ENCODE measurements at places on chromosomes 2 and 18.

DNA sequence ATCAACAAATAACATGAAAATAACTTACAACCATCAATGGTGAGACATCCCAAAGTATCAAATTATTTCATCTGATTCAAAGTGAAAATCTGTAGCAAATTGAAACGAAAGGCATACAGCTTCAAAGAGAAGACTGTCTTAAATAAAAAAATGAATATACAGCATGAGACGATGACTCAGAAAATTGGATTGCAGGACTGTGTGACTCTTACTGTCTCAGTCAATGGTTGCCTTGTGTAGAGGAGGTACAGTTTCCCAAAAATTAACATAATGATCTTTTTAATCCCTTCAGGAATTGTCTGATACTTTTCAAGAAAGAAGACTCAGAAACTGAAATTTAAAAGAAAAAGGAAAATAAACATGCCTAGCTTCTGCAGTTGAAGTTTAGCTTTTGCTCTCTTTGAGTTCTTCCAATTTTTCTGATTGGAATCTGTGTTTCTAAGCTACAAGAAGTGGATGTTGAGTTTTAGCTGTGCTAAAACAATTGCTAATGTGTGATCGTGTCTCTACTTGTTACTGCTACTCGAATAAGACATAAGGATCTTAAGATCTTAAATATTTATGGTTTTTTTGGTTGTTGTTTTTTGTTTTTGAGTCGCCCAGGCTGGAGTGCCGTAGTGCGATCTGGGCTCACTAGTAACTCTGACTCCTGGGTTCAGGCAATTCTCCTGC, 41.1 kb upstream of the EPB41L3 start:
- no peak for DNase-seq

GRCh38 chr18:5155218-5155906, 41.7 kb downstream of the AKAIN1 start:
- DNase-seq: no peak

GRCh38 chr2:126963390-126963789, 64.7 kb downstream of the TEX51 start:
- no peak for DNase-seq

GRCh38 chr2:151423760-151424159, 14.1 kb downstream of the RIF1 start:
- DNase-seq: no peak

DNA sequence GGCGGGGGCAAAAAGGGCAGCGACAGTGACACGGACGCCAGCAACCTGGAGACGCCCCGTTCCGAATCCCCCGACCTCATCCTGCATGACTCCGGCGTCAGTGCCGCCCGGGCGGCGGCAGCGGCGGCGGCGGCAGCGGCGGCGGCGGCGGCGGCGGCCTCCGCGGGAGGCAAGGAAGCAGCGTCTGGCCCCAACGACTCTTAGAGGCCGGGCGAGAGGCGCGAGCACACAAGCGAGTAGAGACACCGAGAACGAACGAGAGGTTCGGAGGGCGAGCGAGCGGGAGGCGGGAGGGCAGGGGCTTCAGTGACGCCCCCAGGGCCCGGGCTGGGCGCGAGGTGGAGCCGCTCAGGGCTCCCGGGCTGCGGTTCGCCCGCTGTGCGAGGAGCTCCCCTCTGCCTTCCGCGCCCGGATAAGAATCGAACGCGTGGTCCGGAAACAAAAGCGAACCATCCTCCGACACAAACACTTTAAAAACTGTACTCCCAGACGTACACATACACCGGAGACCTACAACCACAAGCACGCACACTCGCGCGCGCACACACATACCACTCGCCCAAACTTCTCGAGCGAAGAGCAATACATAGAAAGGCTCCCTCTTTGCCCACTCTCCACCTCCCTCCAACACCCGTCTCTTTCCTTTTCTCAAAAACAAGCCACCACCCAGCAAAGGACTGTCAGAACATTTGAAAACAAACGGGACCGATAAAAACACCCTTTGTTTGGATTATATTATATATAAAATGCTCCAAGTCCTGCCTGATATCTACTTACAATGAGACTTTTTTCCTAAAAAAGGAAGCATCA, 2.8 kb downstream of the SP9 start:
- peak; percentile 43 for DNase-seq

DNA sequence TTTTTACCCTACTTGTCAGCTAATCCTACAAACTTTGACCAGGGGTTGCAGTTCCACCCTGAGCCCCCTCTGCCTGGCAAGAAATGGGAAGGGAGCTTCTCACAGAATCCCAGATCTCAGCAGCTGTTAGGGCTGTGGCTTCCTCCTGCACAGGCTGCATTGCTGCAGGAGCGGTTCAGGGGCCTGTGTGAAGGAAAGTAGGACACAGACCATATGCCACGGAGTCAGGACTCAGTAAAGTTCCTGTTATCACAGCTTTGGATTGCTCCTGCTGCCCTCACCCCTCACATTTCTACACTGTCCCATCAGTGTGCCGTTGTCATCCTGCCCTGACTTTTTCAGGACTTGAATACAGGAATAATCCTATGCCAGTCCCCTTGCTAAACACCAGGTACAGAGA, 62.8 kb upstream of the SP3 start:
- DNase-seq: no peak

DNA sequence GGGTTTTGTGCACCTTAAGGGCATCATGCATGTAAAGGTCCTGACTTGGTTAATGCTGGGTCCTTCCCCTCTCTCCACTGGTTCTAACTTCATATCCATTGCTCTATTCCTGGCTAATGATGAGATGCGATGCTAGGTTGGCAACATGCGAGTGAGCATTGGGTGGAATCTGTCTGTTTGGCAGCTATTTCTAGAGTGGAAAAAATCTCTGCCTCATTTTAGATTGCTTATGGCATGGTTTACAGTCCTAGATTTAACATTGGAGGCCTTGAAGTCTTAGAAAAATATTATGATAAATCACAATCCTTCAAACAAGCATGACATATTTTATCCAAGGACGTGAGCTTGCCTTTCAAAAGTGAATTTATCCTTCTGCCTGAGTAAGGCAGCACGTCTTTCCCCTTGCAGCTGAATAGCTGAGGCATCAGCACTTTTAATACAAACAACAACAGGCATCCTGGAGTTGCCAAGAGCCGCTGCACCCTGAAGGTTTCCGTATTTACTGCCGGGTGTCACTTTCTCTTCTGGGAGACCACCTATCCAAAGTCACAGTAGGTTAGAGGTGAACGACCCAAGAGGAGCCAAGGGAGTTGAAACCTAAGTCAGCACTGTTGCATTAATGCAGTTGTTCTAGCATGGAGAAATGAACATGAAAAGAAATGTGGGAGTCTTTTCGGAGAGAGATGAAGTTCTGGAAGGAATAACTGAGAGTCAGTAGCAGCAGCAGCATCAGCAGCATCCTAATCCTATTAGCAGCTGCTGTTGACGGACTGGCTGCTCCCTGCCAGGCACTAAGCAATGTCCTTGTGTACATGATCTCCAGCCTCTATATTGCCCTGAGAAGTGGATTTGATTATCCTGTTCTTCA, 78.4 kb downstream of the MAPK4 start:
- DNase-seq: no peak

GRCh38 chr18:61443081-61443725, 110.0 kb downstream of the CDH20 start:
- DNase-seq: no peak

DNA sequence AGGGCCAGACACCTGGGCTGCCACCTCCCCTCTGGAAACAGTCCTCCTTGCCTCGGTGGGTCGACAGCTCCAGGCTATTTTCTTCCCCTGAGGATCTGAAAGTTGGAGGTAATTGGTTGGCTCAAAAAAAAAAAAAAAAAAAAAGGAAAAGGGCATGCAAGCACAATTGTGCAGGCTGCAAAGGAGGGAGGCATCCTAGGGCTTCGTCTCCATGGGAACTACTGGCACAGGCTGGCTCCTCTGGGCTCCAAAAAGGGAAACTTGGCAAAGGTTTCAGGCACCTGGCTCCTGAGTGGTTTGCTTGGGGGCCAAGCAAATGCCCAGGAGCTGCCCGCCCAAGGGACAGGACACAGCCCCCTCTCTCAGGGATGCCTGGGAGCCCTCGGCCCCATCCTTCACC, 1.1 kb upstream of the KCNIP3 start:
- peak; percentile 87 for DNase-seq

- DNase-seq: no peak
Observed at GRCh38 chr2:71551631-71551915, 98.2 kb downstream of the DYSF start.

GRCh38 chr2:33022989-33023727, 76.4 kb downstream of the LTBP1 start:
- no peak for DNase-seq

- DNase-seq: no peak
Observed at GRCh38 chr2:180722551-180723239, 257.7 kb upstream of the UBE2E3 start.

DNA sequence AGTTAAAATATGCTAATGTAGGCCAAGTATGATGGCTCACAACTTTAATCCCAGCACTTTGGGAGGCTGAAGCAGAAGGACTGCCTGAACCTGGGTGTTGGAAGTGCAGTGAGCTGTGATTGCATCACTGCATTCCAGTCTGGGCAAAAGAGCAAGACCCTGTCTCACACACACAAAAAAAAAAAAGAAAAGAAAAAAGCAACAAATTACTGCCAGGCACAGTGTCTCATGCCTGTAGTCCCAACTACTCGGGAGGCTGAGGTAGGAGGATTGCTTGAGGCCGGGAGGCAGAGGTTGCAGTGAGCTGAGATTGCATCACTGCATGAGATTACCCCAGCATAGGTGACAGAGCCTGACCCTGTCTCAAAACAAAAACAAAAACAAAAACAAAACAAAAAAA, 110.6 kb downstream of the PRELID3A start:
- no peak for DNase-seq

GRCh38 chr2:69985688-69986087, 24.3 kb upstream of the ASPRV1 start:
- DNase-seq: no peak

DNA sequence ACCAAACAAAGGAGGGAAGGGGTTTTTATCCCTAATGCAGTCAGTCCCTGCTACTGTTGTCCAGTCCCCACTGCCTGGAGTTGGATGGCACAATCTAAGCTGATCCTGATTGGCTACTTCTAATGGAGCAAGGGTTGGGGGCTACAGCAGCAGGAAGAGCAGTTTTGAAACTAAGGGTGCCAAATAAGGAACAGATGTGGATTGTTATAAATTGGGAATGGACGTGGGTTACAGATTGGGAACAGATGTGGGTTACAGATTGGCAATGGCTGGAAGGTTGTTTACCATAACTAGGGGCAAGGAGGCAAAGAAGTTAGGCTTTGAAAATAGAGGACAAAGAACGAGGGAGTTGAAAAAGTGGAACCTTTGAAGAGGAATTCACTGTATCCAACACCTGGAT, 16.0 kb upstream of the PROM2 start:
- DNase-seq: no peak

GRCh38 chr2:21787941-21788340, 664.2 kb downstream of the TDRD15 start:
- no peak for DNase-seq

GRCh38 chr2:68813596-68813995, 57.6 kb downstream of the BMP10 start:
- no peak for DNase-seq

DNA sequence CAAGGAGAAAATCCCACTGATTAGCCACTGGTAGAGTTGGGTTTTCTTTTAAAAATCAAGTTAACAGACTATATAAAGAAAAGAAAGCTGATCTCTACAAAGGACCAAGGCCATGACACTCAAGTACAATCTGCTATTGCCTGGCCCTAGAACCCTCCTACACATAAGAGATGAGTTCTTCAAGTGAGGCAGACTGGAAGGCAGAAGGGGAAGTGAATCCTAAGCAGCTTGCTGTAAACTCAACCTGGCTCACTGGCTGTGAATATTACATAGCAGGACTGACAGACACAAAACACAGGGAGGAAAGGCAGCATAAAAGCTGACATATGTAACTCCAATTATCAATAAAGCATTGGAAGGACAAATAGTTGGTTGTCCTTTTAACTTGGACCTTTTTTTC, 65.4 kb downstream of the TRIP12 start:
- no peak for DNase-seq

DNA sequence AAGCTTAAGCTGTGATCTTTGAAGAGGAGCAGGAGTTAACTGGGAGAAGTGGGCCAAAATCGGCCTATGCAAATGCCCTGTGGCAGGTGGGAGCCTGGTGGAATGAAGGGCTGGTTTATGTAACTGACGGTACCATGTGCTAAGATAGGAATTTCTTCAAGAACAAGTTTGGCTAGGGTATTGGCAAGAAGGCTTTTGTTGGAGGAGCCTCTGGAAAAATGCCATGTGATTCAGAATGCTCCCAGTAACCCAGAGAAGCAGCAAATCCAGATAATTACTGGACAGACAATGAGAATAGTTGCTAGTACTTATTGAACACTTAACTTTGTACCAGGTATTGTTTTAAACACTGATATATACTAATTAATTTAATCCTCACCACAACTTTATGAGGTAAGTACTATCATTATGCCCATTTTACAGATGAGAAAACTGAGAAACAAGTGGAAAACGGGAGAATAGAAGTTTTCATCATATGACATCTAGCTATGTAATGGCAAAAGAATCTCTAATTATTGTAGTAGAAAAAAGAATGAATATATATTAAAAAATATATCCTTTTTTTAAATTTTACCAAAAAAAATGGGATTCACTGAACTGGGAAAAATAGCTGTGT, 9.1 kb upstream of the FAM124B start:
- no peak for DNase-seq

- DNase-seq: no peak
Observed at GRCh38 chr18:56431551-56431950, 206.8 kb downstream of the TXNL1 start.

DNA sequence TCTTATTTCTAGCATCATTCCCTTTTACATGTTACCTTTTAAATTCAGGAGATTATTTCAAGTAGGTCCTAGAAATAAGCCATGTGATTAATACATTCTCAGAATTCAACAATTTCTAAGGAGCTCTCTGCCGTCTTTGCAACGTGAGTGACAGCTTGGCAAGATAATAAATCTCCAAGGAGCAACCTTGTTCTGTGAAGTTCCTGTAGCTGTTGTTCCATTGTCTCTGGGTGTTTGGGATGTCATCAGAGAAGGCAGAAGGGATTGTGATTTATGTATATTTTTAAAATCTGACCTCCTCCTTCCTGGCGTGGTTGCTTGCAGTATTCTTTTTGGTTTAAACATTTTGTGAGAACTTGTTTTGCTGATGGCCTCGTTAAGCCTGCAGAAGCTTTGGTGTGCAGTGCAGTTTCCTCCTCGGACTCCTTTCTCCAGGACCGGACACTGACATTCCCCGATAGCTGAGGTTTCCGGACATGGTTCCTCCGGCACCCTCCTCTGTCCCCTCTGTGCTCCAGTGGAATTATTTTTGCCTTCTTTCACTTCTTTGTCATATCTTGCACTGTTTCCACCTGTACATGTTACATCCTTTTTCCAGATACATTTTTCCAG, 33.7 kb downstream of the RAMP1 start:
- no peak for DNase-seq

GRCh38 chr2:218047536-218048225, 21.4 kb upstream of the RUFY4 start:
- DNase-seq: no peak

GRCh38 chr2:46177461-46178089, 119.6 kb upstream of the EPAS1 start:
- DNase-seq: no peak

- no peak for DNase-seq
Observed at GRCh38 chr2:138020432-138020831, 56.2 kb downstream of the HNMT start.
